ENCODE measurements at places on chromosomes 1 and 21.
A peak's percentile ranks its signal among the peaks of the same experiment; 100 is the strongest.

DNA sequence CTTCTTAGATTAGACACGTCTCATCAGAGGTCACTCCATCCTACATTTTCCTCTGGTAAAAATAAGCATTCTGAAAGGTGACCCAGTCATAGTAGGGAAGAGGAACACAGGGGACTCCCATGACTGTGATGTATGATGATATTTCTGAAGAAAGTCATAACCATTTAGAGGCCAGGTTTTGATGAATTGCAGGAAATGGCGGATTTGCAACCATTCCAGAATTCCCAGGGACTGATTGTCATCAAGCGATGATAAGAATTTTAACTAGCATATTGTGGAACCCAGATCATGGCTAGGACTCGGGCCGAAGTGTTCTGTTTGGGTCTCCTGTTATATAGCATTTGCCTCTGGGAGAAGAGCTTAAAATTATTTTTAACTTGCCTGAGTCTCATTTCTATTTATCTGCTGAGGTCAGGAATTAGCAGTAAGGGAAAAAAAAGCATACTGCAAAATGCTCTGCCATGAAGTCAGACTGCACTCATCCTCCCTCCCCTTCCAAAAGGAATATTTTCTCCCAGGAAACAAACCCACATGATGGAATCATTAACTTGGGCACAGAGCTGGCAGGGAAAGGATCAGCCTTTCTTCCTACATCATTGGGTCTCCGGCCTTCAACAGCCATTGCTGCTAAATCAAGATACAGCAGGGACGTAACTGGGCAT lies 286.7 kb downstream of the HLX start:
- DNase-seq: peak; percentile 49

DNA sequence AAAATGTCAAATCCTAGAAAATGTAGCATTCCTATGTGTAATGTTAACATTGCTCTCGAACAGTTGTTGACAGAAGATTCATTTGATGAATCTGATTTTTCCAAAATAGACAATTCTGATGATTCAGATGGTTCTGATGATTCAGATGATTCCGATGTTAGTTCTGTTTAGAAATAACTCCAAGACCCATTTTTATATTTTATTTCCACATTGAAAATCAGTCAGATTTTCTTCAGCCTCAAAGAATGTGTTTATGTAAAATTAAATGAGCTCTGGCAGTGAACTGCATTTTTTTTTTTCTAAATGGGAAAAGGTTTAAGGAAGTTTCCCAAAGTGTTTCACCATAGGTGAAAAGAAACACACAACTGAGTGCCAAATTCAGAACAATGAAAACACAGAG lies 136.5 kb downstream of the TSEN15 start:
- no peak for DNase-seq

DNA sequence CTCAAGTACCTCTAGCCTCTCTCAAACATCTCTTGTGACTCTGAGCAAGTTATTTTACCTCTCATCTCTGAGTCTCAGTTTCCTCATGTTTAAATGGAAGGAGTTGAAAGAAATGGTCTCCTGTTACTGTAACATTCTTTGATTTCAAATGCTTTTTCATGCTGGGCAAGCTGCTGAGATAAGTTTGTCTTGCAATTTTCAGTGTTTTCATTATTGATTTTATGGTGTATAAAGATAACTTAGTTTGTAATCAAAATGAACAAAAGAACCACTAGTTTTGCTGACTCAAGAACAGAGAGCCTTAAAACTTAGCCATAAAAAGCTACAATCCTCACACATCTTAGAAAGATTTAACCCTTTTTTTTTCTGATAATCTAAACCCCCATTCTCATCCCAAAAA lies 4.5 kb downstream of the LIPI start:
- no peak for DNase-seq

GRCh38 chr1:25140073-25140797 lies 92.1 kb downstream of the SYF2 start:
- peak; percentile 73 for DNase-seq

- no peak for DNase-seq
These were observed 919 bp downstream of the HECTD3 start for GRCh38 chr1:45009956-45010854.

- no peak for DNase-seq
These were observed 123.8 kb downstream of the CLIC6 start for GRCh38 chr21:34792504-34793089.

- peak; percentile 87 for DNase-seq
These were observed 30.6 kb upstream of the LYPD8 start for GRCh38 chr1:248786156-248786555.

- no peak for DNase-seq
These were observed 70.9 kb upstream of the FAM78B start for GRCh38 chr1:166237675-166238074.

- DNase-seq: no peak
These were observed 59.0 kb downstream of the MTR start for GRCh38 chr1:236853921-236854604.

- no peak for DNase-seq
These were observed 32.1 kb downstream of the EPHX1 start for GRCh38 chr1:225842074-225842473.

GRCh38 chr1:226598455-226598849 lies 49.9 kb downstream of the STUM start:
- no peak for DNase-seq

GRCh38 chr21:34004974-34005373 lies 68.4 kb upstream of the MRPS6 start:
- no peak for DNase-seq

GRCh38 chr21:43994646-43995045 lies 17.5 kb upstream of the TRAPPC10 start:
- DNase-seq: no peak

GRCh38 chr1:2969011-2969844 lies 52.0 kb upstream of the ACTRT2 start:
- no peak for DNase-seq

- no peak for DNase-seq
These were observed 283.0 kb downstream of the PAPPA2 start for GRCh38 chr1:176745945-176746344.

GRCh38 chr1:23421753-23422240 lies 2.8 kb downstream of the TCEA3 start:
- peak; percentile 23 for DNase-seq

DNA sequence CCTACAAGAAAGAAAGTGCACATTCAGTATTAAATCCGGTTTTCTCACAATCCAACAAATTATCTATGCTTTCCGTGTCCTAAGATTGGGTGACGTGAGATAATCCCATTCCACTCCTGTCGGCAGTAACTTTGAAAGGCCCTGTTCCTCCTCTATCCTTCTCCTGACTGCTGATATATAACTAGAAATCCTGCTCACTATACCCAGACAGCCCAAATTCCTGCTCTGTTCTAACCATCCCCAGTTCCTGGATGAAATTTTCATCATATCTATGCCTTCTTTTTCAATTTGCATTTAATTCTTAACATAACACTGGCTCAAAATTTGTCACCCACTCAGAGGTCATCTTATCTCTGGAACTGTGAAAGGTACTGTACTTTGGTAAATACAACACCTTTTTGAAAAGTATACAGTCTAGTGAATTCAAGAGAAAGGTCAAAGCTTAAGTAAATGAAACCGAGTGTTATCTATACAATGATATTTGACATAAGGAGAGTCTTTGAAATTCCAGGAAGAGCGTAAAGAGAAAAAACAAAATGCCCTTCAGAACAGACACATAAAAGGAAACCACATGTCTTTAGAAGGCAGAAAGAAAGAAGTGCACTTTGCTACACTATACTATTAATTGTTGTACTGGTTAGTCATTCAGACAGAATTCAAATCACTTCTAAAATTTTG lies 200.5 kb upstream of the NEGR1 start:
- DNase-seq: no peak

DNA sequence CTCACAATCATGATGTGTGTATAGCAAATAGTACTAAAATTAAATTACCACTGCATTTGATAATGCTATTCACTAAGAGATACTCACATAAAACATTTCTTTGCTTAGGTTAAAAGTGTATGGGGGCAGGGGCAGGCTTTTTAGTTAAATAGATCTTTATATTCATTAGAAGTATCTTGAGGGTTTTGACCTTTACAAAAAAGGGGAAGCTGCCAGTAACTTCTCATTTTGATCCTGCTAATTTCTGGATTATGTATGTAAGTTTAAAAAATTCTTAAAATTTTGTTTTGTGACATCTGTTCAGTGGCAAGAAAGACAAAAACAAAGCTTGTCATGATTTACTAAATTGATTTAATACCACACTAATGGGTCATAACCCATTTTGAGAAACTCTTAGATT lies 45.8 kb upstream of the S1PR1 start:
- peak; percentile 47 for DNase-seq

DNA sequence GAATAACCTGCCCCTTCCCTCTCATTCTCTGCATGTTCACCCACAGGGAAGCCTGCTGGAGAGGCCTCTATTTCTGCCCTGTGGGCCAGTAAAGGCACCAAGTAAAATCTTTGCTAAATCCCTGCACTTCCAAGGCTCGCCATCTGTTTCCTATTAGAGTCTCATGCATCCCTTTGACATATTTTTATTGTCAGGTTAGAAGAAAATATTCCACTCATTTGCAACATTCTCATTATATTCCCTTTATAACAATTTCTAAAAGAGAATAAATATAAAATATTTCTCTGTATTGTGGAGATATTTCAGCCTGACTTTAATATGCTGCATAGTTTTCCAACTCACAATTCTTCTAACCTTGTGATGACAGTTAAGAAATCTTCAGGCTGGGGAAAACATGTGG lies 340.4 kb upstream of the VAMP3 start:
- no peak for DNase-seq

GRCh38 chr1:221532071-221532773 lies 209.7 kb downstream of the DUSP10 start:
- no peak for DNase-seq

DNA sequence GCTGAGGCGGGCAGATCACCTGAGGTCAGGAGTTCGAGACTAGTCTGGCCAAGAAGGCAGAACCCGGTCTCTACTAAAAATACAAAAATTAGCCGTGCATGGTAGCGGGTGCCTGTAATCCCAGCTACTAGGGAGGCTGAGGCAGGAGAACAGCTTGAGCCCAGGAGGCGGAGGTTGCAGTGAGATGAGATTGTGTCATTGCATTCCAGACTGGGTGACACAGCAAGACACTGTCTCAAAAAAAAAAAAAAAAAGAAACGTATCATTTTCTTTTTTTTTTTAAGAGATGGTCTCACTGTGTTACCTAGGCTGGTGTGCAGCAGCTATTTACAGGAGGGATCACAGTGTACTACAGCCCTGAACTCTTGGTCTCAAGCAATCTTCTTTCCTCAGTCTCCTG lies 47.3 kb downstream of the ITGB3BP start:
- no peak for DNase-seq

GRCh38 chr1:212164095-212164872 lies 120.9 kb upstream of the PPP2R5A start:
- DNase-seq: no peak

- DNase-seq: peak; percentile 23
These were observed 183.2 kb downstream of the KIF26B start for GRCh38 chr1:245337829-245338484.

DNA sequence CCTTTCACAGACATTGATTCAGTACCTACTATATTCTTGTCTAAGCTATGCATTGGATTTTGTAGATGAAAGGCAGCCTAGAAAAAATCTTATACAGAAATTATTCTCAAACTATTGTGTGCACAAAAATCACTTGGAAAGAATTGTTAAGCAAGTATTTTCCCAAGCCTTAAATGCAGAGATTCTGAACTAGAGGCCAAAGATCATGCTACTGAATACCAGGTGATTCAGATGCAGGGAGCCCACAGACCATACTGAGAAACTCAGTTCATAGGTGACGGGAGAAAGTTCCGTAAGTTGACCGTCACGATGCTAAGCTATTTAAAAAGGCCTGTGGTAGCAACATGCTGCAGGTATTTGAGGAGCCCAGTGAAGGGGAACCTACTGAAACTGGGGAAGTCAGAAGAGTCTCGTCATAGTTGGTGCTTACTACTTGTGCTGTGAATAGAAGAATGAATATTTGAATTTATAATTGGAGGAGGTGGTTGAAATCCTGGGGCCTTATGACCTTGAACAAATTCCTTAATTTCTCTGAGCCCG lies 150.8 kb downstream of the NFIA start:
- no peak for DNase-seq

DNA sequence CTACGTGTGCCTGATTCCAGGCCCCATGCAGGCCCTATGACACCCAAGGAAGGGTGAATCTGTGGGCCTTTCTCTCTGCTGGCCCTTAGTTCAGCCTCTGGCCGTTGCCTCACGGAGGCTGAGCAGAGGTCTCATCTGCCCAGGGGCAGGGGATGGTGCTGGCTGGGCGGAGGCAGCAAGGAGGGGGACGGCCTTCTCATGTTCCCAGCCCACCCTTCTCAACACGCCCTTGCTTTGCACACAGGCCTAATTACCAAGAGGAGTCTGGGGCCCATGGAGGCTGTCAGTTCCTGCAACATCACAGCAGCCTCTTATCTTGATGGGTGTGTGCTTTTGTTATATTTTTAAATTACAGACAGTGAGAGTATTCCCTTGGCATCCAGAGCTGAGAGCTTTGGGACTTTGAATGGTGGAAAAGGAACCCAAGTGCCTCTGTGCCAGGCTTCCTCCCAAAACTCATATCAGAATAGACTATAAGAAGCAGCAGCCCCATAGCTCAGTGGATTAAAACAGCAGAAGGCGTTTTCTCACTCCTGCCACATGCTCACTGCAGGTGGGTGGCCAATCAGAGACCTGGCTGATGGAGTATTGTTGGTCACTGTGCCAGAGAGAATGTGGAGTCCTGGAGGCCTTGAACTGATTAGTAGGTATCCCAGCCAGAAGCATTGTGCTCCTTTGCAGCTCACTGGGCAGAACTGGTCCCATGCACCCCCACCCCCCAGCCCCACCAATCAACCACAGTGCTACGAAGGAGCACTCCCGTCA lies 164.9 kb downstream of the CAMTA1 start:
- DNase-seq: no peak

DNA sequence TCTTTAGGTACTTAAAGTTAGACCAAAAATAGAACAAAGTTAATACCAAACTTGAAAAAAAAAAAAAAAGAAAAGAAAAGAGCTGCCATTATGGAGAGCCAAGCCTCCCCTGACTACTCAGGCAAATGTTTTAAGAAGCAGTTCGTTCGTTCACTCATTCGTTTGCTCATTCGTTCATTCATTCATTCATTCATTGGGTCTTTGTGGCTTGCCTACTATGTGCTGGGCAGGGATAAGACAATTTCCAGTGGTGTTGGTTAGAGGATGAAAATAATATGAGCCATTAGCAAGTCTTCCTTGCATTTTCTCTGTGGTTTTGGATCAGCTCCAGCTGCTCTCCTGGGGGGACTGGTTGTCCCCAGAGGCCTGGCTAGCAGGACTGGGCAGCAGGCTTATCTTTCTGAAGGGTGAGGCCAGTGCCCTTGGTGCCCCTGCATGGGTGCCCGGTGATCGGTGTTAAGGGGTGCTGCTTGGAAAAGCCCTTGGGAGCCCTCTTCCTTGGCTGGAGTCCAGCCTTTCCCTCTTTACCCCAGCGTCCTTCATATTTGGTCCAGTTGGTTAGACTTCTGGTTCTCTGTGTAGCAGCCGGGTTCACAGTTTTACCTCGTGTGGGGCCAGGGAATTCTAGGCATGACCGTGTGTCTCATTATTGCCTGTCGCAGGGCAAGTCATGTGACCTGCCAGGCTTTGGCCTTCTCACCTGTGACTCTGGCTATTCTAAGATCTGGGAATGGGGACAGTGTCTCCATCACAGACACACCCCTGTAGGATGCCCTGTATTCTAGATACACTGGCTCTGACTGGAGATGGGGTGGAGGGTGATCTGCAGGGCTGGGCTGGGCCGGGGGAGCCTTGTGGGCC lies 32.8 kb downstream of the LHX4 start:
- DNase-seq: no peak

- no peak for DNase-seq
These were observed 13.8 kb downstream of the ALG14 start for GRCh38 chr1:95058974-95059373.

Measured in inflammatory macrophage (primary cell).